Stimulated activated CD4-positive, alpha-beta T cell treated with anti-CD3 and anti-CD28 coated beads, Interleukin-15, amount 100 ng/mL, for 48 hours (primary cell): ENCODE measurements at places on chromosomes 1 and 21.

DNA sequence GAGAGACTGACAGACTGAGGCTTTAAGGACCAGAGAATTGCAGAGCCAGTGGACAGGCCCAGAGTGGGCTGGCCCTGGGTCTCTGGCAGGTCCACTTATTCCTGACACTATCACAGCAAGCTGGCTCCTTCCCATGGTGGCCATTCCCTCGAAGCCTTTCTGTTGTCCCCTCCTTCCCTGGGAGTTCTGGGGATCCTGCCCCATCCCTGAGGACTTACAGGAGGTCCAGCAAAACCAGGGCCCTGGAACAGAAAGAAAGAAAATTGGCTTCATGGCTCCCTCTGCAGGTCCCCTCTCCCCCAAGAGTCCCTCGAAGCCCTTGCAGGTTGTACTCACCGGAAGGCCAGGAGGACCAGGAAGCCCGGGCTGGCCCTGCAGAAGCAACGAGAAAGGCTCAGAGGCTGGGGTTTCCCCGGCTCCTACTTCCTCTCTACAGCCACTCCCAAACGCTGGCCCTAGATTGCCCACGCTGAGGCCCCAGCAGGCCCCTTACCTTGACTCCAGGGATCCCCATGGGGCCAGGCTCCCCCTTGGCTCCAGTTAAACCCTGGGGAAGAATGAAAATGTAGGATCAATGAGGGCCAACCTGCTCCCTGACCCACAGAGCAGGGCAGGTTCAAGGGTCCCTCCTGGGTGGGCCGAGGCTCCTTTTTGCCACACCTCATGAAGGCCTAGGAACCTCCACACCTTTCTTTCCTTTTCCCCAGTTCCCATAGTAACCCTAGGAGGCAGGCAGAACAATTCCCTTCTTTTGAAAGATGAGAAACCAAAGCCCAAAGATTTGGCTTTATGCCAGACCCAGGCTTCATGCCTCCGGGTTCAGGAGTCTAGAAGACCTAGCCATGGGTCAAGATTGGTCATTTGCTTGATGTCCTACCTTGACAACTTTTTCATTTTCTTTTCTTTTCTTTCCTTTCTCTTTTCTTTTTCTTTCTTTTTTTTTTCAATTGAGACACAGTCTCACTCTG, 4.6 kb downstream of the COL9A2 start:
- peak; percentile 13 for DNase-seq

DNA sequence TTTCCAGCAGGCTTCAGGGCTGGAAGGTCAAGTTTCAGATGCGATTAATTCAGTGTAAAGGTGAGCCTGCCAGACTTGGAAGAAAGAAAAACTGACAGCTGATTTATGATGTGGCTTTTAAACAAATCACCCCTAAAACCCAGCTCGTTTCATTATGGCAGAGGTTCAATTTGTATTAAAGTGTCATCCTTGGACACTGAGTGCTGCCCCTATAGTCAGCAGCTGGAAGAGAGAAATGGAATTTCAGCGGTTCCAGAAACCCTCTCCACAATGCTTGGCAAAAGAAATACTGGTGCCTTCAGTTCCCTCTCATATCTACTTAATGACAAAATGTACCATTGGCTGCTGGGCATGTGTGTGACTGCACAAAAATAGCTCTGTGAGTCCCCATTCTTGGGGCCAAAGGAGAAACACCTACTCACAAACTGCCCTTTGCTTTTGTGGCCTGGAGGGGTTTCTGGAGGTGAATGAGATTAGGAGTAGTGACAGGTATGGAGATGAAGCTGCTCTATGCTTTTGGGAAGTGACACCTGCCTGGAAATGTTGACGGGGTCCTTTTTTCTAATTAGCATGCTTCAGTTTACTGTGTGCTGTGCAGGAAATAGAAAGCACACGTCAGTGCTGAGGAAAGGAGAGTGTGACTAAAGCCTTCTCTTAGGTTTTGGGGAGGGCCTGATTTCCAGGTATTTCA, 95.1 kb upstream of the TSPAN2 start:
- DNase-seq = no peak

DNA sequence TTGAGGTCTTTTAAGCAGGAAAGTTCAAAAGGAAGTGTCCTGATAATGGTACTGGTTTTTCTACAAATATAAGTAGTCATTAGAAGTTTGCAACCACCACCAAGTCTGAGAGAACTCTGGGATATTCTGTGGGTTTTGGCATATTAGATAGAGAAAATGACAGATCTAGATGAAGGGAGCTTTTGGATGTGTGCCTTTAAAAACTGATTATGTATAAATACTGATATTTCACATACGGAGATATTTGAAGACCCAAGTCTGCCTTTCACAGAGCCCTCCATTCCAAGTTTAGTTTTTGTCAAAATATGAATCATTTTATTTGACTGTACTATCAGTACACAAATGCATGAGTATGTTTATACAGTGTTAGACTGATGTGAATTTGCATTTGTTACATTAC, 48.6 kb downstream of the DPH5 start:
- no peak for DNase-seq

- no peak for DNase-seq
Observed at GRCh38 chr1:109573785-109574184, 25.4 kb downstream of the GNAI3 start.

- no peak for DNase-seq
Observed at GRCh38 chr1:9347095-9347850, 54.6 kb downstream of the SPSB1 start.

GRCh38 chr1:220291580-220291979, 19.3 kb upstream of the RAB3GAP2 start:
- DNase-seq = no peak

- DNase-seq = no peak
Observed at GRCh38 chr1:6652986-6653385, 28.3 kb downstream of the THAP3 start.

DNA sequence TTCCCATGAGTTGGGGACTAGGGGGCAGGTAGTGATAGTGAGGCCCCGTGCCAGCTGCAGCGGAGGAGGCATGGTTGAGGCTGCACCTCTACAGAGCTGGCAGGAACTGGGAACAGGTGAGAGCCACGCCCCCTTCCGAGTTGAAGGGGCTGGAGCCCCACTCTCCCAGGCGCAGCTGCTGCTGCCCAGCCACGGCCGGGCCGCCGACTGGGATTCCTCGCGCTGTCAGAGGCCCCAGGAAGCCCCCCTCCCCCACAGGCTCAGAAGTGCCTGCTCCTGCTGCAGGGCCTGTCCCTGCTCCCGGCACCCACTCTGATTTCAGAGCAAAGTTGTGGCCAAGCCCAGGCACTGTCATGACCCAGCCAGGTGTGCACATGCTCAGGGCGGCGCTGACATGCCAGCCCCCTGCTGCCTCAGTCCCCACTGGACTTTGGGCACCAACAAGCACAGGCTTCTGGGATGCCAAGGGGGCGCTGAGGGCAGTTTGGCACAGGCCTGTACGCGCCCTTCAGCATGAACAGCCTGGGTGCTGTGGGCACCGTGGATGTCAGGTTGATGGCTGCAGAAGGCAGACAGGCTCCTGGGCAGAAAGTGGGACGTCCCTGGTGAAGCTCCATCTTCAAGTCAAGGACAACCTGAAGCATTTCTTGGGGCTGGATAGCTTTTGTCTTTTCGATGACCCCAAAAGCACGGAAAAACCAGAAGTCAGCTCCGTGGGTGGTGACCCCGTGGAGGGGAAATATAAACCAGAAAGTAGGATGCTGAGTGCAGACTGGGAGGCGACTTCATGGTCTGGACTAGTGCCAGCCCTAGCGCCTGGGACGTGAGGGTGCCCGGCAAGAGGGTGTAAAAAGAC, 121.5 kb downstream of the SIM2 start:
- no peak for DNase-seq

- no peak for DNase-seq
Observed at GRCh38 chr1:113243529-113243928, 146.8 kb upstream of the MAGI3 start.

DNA sequence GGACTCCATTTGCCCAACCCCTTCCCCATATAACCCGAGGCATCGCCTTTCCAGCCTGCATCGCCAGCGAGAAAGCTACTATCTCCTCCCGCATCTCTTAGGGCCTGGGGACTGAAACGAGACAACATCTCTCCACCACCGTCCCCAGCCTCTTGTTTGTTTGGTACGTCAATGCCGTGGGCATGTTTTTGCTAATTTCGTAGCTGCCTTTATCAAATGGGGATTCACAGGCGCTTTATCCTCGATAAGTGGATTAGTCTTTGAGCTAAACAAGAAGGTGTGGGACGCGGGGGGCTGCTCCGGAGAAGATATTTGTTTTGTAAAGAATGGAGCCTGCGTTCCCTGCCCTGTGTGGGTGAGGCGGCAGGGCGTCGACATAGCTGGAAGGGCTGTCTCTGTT, 91.6 kb downstream of the PAX7 start:
- no peak for DNase-seq

DNA sequence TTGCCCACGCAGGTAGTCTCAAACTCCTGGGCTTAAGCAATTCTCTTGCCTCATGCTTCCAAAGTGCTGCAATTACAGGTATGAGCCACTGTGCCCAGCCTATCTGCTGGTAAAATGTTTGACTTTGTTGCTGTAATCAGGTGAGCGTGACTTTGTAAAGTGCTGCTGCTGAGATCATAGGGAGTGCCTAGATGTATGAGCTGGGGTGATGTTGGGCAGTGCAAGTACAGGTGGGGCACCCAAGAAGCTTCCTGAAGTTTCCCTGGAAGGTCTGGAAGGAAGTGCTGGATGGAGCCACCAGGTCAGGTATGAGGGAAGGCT, 43.1 kb downstream of the KIF21B start:
- no peak for DNase-seq

- no peak for DNase-seq
Observed at GRCh38 chr1:58659516-58659915, 40.3 kb downstream of the MYSM1 start.

GRCh38 chr1:114505148-114505561, 5.8 kb downstream of the TRIM33 start:
- DNase-seq = no peak

DNA sequence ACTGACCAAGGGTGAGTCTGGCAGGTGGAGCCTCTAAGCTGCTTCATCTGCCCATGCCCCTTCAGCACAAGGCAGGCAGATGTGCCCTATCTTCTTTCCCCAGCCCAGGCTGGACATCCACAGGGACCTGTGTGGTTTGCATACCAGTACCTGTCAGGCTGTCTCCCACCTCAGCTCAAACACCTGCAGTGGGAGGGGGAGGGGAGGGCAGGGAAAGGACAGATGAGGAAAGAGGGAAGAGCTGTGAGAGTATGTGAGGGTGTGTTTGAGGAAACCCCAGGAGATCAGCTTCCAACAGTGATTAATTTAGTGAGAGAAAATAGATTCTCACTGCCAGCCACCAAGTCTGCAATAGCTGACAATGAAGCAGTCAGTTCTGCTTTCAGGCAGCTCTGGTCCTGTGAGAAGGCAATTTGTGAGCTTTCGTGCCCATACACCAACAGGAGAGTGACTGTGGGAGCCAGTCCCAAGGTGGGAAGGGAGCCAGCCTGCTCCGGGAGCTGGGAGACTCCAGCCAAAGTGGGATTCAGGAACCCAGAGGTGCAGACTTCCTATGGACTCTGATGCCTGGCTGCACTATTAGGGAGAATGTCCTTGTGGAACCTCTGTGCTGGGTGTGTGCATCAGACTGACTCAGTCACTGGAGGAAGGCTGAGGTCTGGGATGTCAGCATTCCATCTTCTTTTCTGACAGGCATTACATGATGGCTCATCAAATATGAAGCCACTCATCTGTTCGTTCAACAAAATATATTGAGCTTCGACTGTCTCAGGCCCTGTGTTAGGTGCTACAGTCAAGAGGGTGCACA, 59.7 kb downstream of the TNR start:
- no peak for DNase-seq

- no peak for DNase-seq
Observed at GRCh38 chr1:174005032-174005431, 17.1 kb downstream of the RC3H1 start.

GRCh38 chr1:18719786-18720451, 89.3 kb downstream of the PAX7 start:
- DNase-seq = no peak

DNA sequence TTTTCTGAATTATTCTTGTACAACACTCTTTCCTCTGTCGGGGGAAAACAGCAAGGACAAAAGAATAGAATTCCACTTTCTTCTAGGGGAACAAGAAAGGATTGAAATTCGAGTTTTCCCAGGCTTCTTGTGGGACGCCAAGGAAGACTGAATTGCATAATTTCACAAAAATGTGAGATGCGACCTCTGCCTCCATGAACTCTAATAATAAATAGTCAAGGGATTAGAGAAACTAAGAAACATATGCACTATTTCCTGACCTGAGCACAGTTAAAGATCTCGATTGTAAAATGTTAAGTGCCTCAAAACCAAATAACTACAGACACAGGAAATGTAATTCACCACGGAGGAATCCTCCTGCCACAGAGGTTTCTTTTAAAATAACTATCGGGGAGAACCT, 117.3 kb upstream of the MARK1 start:
- DNase-seq = no peak

- no peak for DNase-seq
Observed at GRCh38 chr1:175435392-175435791, 242.8 kb upstream of the KIAA0040 start.

GRCh38 chr1:107198561-107198960, 57.7 kb downstream of the NTNG1 start:
- no peak for DNase-seq

DNA sequence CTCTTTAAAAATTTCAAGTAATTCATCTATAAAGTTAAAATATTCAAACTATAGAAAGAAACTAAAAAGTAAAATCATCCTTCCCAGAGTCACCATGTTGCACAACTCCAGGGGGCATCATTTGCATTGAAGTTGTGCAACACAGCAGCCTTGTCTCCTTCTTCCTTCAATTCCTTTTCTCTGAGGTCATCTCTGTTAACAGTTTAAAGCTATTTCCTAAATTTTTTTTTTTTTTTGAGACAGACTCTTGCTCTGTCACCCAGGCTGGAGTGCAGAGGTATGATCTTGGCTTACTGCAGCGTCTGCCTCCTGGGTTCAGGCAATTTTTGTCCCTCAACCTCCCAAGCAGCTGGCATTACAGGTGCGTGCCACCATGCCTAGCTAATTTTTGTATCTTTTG, 7.1 kb downstream of the RHBG start:
- no peak for DNase-seq

GRCh38 chr1:164794356-164794755, 235.4 kb downstream of the PBX1 start:
- no peak for DNase-seq

GRCh38 chr1:119286587-119287181, 81.9 kb upstream of the HAO2 start:
- peak; percentile 4 for DNase-seq

DNA sequence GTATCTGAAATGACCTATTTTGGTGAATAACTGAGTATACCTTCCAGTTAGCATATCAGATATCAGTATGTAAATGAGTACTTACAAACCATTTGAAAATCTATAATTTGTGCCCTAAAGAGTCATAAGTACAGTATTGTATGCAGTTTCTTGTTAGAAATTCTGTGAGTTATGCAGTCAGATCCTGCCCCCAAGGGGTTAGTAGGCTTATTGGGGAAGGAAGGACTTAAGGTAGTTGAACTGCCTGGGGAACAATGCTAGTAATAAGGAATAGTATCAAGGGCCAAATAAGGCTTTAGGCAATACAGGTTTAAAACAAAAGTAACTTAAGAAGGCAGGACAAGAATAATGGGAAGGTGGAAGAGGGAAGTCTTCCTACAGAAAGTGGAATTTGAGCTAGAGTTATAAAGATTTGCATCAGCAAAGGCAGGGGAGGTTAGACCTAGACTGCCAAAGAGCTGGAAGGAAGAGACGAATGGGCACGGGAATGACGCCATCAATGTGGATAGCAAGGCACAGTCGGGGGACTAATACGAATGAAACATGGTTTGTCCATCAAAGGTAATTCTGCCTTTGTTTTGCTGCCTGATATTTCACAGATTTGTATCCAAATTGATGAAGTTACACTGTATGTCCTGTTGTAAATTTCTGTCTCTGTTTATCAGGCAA, 182.9 kb upstream of the DPYD start:
- no peak for DNase-seq

- DNase-seq = peak; percentile 94
Observed at GRCh38 chr1:153545067-153546055, at the start of gene S100A4. S100A4 (minus strand) TSS chr1:153545806; CDS start chr1:153544794, 1,012 bp downstream.
